Thymus (tissue), 14 donors: ENCODE measurements at places on chromosomes 2 and 18. TPM values are rescaled to one million over a fixed set of nuclear protein-coding genes. Genes with fewer than 3 reads are reported as not detected.

DNA sequence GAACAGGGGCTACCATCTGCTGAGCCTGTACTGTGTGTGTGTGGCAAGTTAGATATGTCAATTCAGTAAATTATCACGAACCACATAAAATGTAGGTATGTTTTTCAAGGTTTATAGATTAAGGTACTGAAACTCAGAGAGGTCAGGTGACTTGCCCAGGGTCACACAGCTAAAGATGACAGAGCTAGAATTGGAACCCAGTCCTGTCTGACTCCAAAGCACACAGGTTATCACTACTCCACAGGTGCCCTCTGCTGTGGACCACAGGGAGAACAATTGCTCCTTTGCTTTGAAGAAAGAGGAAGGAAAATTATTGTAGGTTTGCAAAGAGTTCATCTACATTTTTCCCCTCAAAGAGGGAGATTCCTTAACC is 229.7 kb upstream of the AGAP1 start:
- DNase-seq: no peak

FEV gene
- not detected for total RNA-seq

HRH4 gene
- total RNA-seq: 0.24 TPM

ICA1L gene
- 2.6 TPM for total RNA-seq

CKAP2L gene
- 14.1 TPM for total RNA-seq
